ENCODE measurements at places on chromosomes 11 and 22.

DNA sequence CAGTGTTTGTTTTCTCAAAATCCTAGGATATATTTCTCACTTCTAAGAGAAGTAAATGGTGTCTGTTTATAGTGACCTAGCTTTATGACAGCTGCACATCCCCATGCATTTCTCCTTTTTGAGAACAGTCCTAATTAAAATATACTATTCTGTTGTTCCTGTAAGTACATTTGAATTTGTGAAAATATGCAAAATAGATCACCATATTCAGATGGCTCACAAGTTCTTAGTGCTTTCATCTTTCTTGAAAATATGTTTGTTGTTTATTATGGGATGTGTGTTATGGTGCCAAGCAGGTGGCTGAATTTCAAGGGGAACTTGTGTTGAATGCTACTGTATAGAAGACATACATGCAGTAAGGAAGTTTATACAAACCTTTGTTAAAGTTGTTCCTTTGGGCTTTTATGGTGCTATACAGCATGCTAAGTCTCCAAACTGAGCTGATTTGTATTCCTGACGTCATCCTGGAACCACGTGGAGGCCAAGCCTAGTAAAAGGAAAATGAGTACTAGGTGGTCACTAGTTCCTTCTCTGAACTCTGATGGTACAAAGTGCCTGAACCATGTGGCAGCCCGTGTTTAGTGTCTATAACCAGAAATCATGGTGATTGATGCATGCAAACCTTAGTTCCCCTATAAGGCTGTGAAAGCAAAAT lies 7.8 kb upstream of the VSTM5 start:
- DNase-seq: no peak

DNA sequence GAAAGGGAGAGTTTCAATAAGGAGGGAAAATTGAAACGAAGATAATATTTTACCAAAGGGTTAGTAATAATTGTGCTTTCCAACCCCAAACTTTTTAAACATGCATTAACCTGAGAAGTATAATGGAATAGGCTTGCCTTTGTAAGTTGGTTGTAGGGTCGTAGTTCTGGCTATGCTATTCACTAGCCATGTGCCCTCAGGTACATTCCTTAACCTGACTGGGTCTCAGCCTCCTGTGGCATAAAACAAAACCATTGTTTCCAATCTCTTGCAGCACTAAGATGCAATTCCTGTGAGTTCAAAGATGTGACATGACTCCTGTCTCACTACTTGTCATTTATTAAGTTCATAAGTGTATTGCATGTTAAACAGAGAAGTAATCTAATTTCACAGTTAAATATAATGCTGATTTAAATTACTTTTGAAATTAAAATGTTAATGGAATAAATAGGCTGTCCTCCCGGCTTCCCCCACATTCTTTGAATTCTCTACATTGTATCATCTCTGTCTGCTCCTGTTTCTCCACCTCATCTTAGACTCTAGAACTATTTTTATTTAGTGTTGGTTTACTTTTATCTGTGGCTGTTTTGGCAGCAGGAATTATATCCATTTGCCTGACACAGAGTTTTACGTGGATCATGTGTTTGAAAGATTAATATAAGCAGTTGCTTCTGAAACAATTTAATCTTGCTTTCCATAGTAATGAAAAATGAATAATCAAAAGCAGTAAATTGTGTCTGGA lies 216.3 kb downstream of the FAT3 start:
- no peak for DNase-seq

GRCh38 chr11:134045799-134046635 lies 22.9 kb upstream of the JAM3 start:
- DNase-seq: no peak

- peak; percentile 69 for DNase-seq
These were observed 566.2 kb downstream of the TBC1D22A start for GRCh38 chr22:47328550-47329243.

DNA sequence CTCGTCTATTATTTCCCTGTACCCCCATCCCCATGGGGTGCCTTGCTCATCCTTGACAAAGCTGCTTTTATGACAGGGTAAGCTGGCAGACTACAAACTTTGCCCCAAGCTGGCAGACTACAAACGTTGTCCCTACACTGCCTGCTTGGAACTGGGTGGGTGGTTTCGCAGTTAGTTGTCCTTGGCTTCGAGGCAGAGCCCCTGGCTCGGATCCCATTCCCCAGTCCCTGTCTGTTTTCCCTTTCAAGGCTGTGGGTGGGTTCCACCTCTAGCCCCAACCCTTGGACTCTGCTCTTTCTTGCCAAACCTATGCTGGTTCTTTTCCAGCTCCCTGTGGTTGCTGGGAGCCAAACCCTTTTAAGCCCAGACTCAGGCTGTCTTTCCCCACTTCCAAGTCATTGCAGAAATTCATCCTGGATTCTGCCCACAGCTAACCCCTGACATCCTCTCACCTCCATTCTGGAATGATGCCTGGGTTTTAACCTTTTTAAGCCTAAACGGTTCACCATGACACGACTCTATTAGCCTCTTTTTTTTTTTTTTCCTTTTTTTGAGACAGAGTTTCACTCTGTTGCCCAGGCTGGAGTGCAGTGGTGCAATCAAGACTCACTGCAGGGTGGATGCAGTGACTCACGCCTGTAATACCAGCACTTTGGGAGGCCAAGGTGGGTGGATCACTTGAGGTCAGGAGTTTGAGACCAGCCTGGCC lies 9.2 kb upstream of the RBM14 start:
- no peak for DNase-seq

- no peak for DNase-seq
These were observed 507.6 kb downstream of the MIAT start for GRCh38 chr22:27164781-27165503.

GRCh38 chr11:44468345-44468988 lies 97.0 kb upstream of the CD82 start:
- no peak for DNase-seq

DNA sequence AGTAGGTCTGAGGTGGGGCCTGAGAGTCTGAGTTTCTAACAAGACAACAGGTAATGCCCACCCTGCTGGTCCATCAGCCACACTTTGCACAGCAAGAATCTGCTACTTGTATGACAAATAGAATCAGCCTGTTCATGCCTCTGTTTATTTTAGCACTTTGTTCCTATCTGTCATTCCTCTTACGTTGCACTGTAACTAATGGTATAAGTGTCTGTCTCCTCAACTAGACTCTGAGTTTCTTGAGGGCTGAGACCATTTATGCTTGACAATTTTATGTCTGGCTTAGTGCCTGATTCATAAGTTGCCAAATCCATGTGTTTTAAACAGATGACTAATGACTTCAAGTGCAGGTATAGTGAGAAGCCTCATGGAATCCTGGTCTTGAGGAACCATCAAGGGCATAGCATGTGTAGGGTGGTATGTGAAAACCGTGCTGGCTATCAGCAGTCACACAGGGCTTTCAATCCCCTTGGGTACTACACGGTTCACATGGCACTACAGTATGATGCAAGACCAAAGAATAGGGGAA lies 209.7 kb downstream of the C11orf91 start:
- no peak for DNase-seq

GRCh38 chr11:120941000-120941399 lies 82.9 kb upstream of the TBCEL start:
- DNase-seq: no peak

- DNase-seq: no peak
These were observed 462.4 kb upstream of the LRRC4C start for GRCh38 chr11:41921746-41922390.

GRCh38 chr11:80873310-80873999 lies 1432.6 kb upstream of the TENM4 start:
- DNase-seq: no peak

GRCh38 chr11:125679397-125679796 lies 1.2 kb downstream of the ACRV1 start:
- DNase-seq: no peak

GRCh38 chr22:27775087-27775698 lies 26.4 kb downstream of the MN1 start:
- no peak for DNase-seq

GRCh38 chr11:100574894-100575769 lies 112.0 kb upstream of the ARHGAP42 start:
- DNase-seq: no peak

DNA sequence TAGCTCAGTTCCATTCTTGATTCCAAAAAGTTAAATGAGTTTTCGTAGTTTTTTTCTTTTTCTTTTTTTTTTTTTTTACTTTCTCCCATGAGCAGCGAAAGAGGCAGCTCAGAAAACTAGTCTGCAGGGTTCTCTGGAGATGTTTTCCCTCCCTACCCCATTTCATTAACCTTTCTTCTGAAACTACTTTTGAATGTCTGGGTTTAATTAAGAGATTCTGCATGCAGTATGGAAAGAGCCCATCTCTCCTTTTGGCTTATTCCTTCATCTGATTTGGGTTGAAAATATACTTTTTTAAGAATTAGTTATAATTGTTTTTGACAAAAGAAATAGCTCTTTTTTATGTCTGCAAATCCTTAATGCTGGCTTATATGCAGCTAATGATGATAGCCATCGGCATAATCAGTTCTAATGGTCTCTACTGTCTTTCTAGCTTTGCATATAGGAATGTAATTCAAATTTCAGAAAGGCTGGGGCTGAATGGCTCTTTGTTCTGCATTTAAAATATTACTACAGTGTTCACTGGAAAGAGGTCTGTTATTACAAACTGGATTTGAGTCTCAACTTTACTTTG lies 265.3 kb downstream of the FAT3 start:
- no peak for DNase-seq

DNA sequence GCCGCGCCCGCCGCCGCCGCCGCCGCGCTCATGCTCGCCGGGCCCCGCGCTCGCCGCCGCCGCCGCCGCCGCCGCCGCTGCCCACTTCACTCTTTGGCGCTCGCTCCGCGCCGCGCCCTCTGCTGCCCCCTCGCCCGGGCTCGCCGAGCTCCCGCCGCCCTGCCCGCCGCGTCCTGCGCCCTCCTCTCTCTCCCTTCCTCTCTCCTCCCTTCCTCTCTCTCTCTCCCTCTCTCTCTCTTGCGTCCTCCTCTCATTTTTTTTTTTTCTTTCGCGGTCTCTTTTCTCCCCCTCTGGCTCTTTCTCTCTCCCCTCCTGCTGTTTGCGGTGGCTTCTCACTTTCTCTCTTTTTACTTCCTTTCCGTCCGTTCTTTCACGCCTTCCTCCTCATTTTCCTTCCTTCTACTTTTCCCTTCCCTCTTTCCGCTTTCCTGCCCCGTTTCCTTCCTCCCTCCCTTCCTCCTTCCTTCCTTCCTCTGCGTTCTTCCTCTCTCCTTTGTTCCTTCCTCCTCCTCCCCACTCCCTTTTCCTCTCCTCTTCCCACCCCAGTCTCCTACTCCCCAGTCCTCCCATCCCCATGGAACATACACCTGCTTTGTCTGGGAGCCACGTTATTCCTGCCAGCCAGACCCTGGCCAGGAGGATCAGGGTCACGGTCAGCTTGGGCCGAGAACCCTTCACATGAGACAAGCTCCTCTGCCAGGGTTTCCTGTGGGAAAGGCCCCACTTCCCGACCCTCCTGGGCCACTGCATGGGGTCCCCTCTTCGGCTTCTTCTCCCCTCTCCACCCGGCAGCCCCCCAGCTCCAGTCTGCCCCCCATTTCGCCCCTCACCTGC lies 19.3 kb upstream of the SHISAL1 start:
- no peak for DNase-seq

Measured in non-pigmented ciliary epithelial cell (primary cell).